ENCODE measurements at places on chromosomes 1 and 21. TPM values are rescaled to one million over a fixed set of nuclear protein-coding genes. Genes with fewer than 3 reads are reported as not detected.

Gene CLIC6
- total RNA-seq = 1.5 TPM

GRCh38 chr1:17186216-17186909, 18.6 kb upstream of the PADI1 start:
- no peaks in the 10 kb centered on the region for H3K27me3 ChIP-seq
- no peak overlapping the region for H3K4me3 ChIP-seq
- no peak for DNase-seq
- peaks cover 5% of the 10 kb centered on the region for H3K4me1 ChIP-seq
- no peaks in the 10 kb centered on the region for H3K36me3 ChIP-seq

Gene LAMC2
- 19.0 TPM for total RNA-seq

- H3K27me3 ChIP-seq = no peaks in the 10 kb centered on the region
- H3K27ac ChIP-seq = no peak overlapping the region
- DNase-seq = no peak
- no peaks in the 10 kb centered on the region for H3K36me3 ChIP-seq
Measured at GRCh38 chr1:171988243-171988885, 147.1 kb downstream of the DNM3 start.

- H3K36me3 ChIP-seq = no peaks in the 10 kb centered on the region
- no peaks in the 10 kb centered on the region for H3K27me3 ChIP-seq
- no peak overlapping the region for H3K4me3 ChIP-seq
- peaks cover 27% of the 10 kb centered on the region for H3K4me1 ChIP-seq
Measured at GRCh38 chr1:237171454-237172117, 129.6 kb downstream of the RYR2 start.

Gene GBP1
- total RNA-seq = not detected

- H3K4me3 ChIP-seq = no peak overlapping the region
- H3K4me1 ChIP-seq = peaks cover 8% of the 10 kb centered on the region
- no peak for DNase-seq
- H3K27me3 ChIP-seq = no peaks in the 10 kb centered on the region
- no peak overlapping the region for H3K27ac ChIP-seq
- H3K36me3 ChIP-seq = no peaks in the 10 kb centered on the region
Measured at GRCh38 chr1:116891396-116892079, 18.2 kb upstream of the PTGFRN start.

Gene SZT2
- 11.8 TPM for total RNA-seq
